Frontal cortex (tissue), 4 donors: ENCODE measurements at places on chromosomes 2 and 18. TPM values are rescaled to one million over a fixed set of nuclear protein-coding genes. Genes with fewer than 3 reads are reported as not detected.

Gene CCDC150
- total RNA-seq: 4.5 TPM

DNA sequence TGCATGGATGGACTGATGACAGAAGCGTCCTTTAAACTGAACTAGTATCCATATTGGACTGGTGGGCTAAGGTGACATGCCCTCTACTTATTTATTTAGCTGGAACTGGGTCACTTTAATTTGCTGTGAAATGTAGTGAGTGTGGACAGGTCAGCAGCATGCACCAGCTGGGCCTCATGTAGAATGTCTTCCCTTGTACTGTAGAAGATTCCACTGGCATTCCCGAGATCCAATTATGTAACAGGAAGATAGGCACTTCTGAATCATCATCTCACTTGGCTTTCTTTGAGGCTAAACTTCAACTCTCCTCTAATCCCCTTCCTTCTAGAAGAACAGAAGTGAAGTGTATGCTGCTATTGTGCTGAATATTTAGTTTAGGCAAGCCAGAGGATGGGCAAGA, 296.2 kb downstream of the SLC8A1 start:
- no peak for DNase-seq

GRCh38 chr2:179332903-179333302, 68.3 kb upstream of the SESTD1 start:
- no peak for DNase-seq

Gene ALPP
- not detected for total RNA-seq

- DNase-seq: no peak
Observed at GRCh38 chr18:44818668-44819403, 138.1 kb downstream of the SETBP1 start.

DNA sequence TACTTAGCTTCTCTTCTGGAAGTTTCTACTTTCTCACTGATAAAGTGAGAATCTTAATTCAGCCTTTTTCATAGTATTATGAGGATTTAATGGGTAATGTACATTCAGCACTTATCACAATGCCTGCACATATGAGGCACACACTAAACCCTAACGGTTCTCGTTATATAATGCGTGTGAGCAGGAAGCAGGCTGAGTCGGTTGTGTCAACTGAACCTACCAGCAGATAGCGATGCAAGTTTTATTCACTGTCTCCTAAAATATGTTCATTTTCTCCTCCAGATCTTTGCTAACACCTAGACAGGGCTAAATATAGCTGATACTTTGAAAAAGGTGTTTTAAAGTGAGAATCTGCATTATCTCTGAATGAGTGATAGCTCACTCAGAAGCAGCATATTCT, 201.6 kb downstream of the ALPK2 start:
- DNase-seq: no peak

- DNase-seq: no peak
Observed at GRCh38 chr2:127630864-127631540, 15.0 kb upstream of the GPR17 start.

Gene MPP4
- total RNA-seq: under 0.01 TPM

Gene ATOH8
- total RNA-seq: 2.0 TPM

DNA sequence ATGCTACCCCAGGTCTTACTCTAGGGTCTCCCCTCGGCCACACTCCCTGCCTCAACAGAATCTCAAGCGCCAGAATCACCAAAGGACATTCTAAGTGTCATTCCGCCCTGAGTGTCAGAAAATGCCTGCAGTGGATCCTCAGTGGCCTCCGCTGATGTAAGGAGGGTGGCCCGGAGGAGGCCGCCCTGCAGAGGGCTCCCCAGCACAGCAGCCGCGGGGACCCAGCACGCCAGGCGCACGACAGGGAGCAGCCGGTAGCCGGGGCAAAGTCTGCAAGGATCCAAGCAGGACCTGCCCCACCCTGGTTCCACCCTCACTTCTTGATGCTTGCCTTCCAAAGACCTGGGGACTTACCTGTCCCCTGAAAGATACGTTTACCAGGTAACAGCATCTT, 54.2 kb upstream of the ID2 start:
- peak; percentile 50 for DNase-seq

Gene IL36G
- under 0.01 TPM for total RNA-seq

GRCh38 chr18:8936619-8937018, 165.9 kb upstream of the NDUFV2 start:
- no peak for DNase-seq

Gene MRPL44
- 106 TPM for total RNA-seq

DNA sequence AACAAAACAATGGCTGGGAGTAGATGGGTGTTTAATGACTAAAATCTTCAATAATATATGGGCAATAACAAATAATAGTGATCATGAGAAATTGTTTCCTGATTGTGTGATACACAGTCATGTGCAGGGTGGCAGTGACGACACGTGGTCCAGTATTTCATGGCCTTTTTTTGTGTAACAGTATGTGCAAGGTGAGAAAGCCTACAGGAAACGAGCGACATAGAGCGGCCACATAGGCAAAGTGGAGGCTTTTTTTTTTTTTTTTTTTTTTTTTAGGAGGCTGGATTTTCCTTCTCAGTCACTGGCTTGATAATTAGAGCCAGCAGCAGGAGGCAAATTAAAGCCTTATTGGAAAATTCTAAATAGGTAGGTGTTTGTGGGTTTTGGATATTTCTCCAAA, 123.7 kb downstream of the MYO3B start:
- no peak for DNase-seq

- no peak for DNase-seq
Observed at GRCh38 chr2:140462990-140463389, 1667.8 kb downstream of the LRP1B start.

GRCh38 chr2:1818404-1818803, 74.1 kb upstream of the PXDN start:
- DNase-seq: no peak

- DNase-seq: no peak
Observed at GRCh38 chr2:21779786-21780185, 656.0 kb downstream of the TDRD15 start.

Gene IGFBP5
- 26.1 TPM for total RNA-seq

DNA sequence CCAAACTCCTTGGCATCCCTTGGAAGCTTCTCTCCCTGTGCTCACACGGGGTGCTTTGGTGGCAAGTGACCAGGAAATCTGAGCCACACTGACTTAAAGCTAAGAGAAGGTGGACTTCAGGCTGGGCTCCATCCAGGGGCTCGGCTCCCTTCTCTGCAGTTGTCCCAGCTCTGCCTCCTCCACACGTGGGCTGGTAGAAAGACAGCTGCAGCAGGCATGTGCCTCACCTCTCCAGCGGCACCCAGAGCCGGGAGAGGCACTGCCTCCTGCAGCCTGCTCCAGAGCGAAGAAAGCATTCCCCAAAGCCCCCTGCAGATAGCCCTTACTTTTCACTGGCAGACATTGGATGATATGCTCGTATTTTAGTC, 11.3 kb downstream of the KCNF1 start:
- DNase-seq: no peak

- no peak for DNase-seq
Observed at GRCh38 chr2:67922080-67922785, 140.6 kb downstream of the C1D start.

DNA sequence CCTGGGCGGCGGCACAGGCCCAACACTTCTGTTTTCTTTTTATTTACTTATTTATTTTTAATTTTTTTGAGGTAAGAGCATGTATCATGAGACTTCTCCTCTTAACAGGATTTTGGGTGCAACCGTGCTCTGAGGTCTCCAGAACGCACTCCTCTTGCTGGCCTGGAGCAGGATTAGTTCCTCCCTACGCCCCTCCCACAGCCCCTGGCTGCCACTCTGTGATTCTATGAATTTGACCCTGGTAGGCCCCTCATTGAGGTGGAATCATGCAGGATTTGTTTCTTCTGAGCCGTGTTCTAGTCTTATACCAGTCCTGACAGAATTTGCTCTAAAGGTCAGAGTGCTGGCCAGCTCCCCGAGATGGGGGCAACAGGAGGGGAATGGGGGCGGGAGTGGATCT, 106.5 kb upstream of the HS6ST1 start:
- no peak for DNase-seq

DNA sequence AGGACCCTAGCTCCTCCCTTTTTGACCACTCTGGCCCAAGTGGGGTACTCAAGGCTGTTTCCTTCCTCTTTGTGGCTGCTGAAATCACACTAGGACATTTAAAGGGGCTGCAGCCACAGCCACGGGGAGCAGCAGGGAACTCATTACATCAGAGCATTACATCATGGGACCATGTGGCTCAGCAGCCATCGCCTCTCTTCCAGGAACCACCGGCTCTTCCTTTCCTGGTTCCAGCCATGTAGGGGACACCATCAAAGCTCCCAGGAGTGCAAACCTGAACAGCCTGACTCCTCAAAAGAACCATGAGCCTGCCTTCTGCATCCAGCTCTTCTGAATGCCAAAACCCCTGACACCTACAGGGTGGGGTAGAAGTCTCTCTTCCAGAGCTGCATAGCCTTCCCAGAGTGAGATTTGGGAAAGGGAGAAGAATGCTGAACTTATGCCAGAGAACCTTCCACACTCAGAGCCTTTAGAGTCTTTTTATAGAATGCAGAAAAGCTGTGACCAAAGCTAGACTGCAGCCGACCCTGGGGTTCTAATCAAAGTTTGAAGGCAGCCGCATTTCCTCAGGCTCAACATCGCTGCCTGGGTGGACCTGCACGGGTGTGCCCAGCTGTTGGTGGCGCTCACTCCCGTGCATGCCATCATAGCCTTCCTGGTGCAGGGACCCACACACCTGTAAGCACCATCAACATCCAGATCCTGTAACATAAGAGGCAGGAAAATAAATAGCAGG, 121.7 kb downstream of the KLHL29 start:
- no peak for DNase-seq

- peak; percentile 57 for DNase-seq
Observed at GRCh38 chr2:33441235-33441810, 35.1 kb upstream of the RASGRP3 start.

- no peak for DNase-seq
Observed at GRCh38 chr18:26432651-26433424, 115.5 kb downstream of the KCTD1 start.

- DNase-seq: no peak
Observed at GRCh38 chr2:69529480-69529879, 92.2 kb upstream of the NFU1 start.

Gene MYO7B
- total RNA-seq: under 0.01 TPM
